ENCODE measurements at places on chromosomes 2 and 18.
A peak's percentile ranks its signal among the peaks of the same experiment; 100 is the strongest.

- no peak for DNase-seq
Measured at GRCh38 chr2:207848545-207848928, 78.8 kb upstream of the FZD5 start.

DNA sequence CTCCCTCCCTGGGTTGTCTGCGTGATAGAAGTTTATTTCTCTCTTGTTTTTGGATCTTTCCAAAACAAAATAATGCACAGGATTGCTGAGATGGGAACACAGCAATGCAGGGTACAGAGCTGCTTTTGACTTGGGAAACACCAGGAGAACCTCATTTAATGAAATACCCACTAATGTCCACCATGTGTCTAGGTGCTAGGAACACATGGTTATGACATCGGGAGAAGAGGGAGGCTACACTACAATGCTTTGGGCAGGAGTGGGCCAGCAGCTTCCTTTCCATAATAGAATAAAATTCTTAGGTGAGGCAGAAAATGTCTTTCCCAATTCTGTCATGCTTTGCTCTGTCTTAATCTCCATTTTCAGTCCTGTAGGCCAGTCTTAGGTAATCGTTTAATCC lies 29.2 kb upstream of the KCNF1 start:
- no peak for DNase-seq

DNA sequence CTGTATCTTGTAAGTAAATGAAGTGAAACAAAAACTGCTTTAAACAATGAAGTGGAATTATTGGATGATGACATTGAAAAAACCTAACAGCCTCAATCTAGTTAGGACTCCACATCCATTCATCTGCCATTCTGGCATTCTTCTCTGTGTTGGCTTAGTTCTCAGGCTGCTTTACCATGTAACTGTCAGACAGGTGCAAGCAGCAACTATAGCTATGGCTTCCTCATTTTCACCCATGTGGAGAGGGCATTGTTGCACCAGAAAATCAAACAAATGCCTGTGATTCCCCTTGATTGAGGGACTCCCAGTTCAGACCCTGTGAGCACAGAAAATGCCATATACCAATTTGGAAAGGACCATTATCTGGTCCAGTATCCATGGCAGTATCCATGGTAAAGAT lies 129.5 kb upstream of the NYAP2 start:
- DNase-seq: no peak

DNA sequence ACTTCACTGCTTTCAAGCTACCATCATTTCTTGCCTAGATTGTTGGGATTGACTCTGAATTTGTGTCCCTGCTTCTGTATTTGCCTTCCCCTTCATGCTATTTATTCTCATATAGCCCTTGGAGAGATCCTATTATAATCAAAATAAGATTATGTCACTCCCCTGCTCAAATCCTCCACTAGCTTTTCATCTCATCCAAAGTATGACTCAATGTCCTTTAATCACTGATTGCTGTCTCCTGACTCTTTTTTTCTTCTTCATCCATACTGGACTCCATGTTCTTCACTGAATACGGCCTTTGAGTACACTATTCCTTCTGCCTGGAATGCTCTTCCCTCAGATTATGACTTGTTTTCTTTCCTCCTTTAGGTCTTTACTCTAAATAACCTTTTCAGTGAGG lies 5.0 kb downstream of the RBKS start:
- DNase-seq: no peak

DNA sequence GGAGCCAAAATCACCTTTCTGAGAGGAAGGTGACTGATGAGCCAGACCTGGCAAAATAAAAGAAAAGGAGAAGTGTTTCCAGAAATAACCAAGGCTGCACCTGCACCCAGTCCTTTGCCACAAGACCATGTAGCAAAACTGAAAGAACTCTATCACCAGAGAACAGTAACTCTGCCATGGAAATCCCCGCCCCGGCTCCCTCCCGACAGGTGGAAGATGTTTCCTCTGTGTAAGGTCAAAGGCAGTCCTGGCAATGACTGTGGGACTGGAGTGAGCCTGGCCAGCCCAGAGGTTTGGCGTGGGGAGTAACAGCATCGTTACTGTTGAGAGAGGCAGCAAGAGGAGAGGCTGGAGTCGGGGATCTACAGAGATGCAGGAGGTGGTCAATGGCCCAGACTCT lies 42.3 kb downstream of the SPRED2 start:
- peak; percentile 25 for DNase-seq

DNA sequence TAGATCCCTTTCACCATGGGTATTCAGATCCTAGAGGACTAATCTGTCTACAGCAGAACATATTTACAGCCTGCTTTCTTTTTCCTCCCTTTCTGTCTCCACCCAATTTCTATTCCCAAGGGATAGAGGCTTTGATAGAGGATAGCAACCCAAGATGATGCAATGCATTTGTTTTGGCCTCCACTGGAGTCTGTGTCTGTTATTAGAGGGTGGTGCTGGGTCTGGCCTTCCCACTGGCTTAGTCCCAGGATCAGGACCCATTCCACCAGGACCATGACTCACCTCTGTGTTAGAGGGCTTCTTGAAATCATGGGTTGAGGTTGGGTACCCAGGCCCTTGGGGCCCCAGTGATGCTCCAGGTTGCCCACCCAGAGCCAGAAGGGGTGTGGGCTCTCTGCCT lies 239.7 kb upstream of the TNP1 start:
- DNase-seq: no peak

DNA sequence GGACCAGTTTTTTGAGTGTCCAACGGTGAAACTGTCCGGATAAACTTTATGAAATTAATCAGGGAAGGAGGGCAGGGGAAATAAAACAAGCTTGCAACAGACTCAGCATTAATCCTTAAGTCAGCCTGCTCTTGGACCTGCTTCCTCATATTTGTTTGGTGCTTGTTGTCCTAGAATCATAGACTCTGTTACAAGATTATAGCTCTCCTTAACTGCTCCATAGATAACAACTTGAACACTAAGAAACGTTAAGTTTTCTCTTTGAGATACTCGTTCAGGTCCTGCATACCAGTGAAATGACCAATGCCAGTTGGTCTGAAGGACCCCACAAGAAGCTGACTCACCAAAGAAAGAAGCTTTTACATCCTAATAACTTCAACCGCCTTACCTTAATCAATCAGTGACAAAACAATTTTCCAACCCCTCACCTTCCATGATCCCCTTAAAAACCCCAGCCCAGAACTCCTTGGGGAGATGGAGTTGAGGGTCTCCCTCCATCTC lies 493.2 kb downstream of the PID1 start:
- DNase-seq: no peak

GRCh38 chr18:32177530-32177929 lies 12.3 kb upstream of the MEP1B start:
- DNase-seq: no peak

- no peak for DNase-seq
Measured at GRCh38 chr18:45667056-45667736, 51.9 kb downstream of the SLC14A2 start.

DNA sequence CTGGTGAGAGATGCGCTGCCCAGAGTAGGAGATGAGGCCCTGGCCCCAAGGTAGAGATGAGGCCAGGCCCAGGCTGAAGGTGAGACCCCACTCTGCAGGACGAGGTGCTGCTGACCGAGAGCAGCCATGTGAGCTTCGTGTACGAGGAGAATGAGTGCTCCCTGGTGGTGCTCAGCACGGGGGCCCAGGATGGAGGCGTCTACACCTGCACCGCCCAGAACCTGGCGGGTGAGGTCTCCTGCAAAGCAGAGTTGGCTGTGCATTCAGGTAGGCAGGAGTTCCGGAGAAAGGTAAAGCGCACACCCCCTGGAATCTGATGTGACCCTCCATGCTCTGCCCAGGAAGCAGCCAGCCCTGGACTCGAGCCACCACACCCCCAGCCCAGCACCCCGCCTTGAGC lies 21.5 kb upstream of the GMPPA start:
- no peak for DNase-seq

DNA sequence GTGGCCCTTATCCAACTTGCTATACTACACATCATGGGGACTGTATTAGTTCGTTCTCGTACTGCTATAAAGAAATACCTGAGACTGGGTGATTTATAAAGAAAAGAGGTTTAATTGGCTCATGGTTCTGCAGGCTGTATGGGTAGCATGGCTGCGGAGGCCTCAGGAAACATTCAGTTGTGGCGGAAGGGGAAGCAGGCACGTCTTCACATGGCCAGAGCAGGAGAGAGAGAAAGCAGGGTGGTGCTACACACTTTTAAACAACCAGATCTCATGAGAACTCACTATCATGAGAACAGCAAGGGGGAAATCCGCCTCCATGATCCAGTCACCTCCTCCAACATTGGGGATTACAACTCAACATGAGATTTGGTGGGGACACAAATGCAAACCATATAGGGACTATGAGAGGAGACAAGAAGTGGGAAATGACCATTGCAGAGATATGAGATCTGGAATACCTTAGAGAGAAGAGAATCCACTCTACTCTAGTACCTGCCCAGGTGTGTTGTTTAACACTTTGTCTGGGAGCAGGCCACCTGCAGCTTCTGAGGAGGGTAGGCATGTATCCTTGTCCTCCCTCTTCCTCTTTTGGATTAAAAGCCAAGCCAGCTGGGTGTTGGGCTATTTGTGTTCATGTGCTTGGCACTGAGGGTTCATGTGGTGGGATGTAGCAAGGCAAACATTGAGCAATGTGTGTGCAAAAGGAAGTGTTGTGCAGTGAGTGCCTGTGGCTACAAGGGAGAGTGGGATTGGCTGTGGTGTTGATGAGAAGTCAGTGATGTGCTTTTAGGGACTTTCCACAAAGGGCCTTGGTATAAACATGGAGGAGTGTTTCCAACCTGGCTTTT lies 22.8 kb downstream of the TTLL4 start:
- no peak for DNase-seq

DNA sequence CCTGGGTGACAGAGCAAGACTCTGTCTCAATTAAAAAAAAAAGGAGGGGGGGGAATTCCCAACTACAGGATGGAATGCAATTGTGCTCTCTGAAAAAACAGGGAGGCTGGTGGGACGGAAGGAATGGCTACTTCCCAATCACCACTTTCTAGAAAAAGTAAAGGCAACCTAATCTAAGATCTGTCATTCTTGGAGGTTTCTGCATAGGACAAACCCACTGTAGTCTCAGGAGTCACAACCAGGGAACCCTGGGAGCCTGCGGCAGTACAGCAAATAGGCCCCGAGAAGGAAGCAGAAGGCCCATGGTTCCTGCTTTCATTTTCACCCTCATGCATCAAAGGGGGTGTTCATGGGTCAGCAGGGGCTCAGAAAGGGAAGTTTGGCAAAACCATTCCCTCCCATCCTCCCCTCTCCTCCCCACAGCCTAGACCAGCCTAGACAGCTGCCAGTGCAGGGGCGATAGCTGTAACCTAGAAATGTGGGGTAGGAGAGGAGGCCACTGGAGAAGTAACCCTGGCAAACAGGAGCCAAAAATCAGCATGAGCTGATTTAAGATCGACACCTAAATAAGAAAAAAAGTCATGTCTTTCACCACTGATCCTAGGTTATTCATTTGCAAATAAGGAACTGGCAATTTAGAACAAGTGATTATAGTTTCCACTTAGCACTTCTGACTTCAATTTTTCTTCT lies 48.0 kb downstream of the TRABD2A start:
- DNase-seq: no peak

- no peak for DNase-seq
Measured at GRCh38 chr2:24011250-24012104, 1.6 kb downstream of the MFSD2B start.

- no peak for DNase-seq
Measured at GRCh38 chr2:158725441-158725891, 69.7 kb upstream of the DAPL1 start.

DNA sequence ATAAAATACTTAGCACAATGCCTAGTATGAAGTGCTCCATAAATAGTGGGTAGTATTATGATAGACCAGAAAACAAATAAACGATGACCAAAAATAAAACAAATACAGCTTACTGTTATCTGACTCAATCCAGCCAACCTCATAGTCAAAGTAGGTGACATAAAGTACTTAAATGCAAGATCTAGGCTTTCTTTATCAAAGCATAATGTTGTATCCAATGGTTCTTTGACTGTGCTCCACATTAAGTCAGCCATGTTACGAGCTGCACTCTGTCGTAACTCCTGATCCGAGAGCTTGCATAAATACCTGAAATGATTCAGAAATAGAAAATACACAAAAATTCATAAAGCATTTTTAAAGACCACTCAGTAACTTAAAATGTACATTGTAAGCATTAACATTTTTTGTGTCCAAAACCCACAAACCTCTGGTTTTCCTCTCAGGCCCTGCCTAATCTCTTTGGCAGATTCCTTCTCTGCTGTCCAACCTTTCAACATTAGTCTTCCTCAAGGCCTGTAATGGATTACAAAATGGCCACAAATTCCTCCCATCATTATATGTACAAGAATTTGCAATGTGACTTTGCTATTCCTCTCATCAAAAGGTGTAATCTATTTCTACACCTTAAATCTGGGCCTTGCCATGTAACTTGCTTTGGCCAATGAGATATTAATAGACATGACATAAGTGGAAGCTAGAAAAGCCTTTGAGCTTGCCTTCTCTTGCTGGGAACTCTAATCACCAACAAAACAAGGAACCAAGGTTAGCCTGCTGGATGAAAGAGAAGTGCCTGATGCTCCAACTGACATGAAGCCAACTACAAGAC lies 90.6 kb downstream of the USP34 start:
- no peak for DNase-seq

DNA sequence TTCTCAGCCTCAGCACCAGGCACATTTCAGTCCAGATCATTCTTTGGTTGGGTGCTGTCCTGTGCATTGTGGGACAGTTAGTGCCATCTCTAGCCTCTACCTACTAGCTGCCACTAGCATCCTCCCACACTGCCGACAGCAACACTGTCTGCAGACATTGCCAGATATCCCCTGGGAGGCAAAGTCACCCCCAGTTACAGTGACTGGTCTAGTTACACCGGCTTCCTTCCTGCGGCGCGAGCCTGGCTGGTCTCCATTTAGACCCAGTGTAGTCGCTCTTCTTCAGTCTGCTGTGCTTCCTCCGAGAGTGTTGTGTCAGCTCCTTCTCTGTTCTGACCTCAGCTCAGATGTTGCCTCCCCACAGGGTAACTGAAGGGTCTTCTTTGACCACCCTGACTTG lies 283.1 kb downstream of the PHLPP1 start:
- no peak for DNase-seq

- DNase-seq: no peak
Measured at GRCh38 chr2:16080516-16080915, 140.2 kb downstream of the MYCN start.

DNA sequence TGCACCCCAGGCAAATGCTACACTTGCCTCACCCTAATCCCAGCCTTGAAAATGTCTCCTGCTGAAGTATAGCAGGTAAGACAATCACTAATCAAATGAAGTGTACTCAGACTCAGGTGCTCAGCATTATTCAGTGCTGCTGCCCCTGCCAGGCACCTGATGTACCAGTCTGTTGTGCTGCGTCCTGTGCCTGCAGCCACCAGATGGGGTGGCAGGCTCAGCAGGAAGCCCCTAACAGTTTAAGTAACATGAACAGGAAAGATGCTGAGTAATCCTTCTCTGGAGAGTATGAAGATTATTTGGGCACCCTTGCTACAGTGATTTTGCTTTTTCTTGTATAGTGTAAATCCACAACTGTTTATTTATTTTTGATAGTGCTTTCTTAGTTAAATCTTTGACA lies 69.1 kb downstream of the TACR1 start:
- no peak for DNase-seq

- DNase-seq: no peak
Measured at GRCh38 chr2:12676771-12677170, 40.0 kb upstream of the TRIB2 start.
